Stimulated activated CD4-positive, alpha-beta T cell treated with anti-CD3 and anti-CD28 coated beads, Interleukin-1b, Interleukin-23, amount 100 ng/mL, for 1 hour (primary cell): ENCODE measurements at places on chromosomes 7 and 10.

- no peak for DNase-seq
Measured at GRCh38 chr7:155349601-155350331, 52.1 kb downstream of the INSIG1 start.

- DNase-seq, result no peak
Measured at GRCh38 chr10:26172131-26172530, 44.4 kb upstream of the GAD2 start.

DNA sequence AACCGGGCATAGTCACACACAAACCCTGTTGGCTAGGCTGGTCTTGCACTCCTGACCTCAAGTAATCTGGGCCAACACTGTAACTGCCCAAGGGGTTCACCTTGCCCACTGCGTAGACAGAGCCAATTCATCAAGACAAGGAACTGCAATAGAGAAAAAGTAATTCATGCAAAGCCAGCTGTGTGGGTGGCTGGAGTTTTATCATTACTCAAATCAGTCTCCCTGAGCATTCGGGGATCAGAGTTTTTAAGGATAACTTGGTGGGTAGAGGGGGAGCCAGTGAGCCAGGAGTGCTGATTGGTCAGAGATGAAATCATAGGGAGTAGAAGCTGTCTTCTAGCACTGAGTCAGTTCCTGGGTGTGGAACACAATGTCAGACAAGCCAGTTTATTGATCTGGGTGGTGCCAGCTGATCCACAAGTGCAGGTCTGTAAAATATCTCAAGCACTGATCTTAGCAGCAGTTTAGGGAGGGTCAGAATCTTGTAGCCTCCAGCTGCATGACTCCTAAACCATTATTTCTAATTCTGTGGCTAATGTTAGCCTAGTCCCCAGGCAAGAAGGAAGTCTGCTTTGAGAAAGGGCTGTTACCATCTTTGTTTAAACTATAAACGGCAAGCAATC is 15.6 kb upstream of the FXYD4 start:
- DNase-seq, result no peak

- DNase-seq, result no peak
Measured at GRCh38 chr10:130901311-130902165, 410.0 kb downstream of the TCERG1L start.

DNA sequence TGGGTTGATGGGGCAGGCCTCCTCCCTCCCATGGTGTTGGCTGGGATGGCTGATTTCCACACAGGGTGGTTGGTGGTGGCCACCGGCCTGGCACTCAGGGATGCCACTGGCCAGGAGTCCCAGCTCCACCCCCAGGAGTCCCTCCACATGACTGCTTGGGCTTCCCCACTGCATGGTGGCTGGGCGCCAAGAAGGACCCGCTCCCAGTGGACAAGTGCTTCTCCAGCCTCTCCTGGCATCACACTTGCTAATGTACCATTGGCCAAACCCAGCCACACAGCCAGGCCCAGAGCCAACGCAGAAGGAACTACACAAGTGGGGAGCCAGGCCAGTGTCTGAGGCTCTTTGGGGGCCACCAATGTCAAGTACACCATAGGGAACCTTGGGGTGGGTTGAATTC is 73.6 kb upstream of the DNAAF5 start:
- no peak for DNase-seq

GRCh38 chr10:16992611-16993119 is 136.9 kb downstream of the CUBN start:
- DNase-seq, result no peak

DNA sequence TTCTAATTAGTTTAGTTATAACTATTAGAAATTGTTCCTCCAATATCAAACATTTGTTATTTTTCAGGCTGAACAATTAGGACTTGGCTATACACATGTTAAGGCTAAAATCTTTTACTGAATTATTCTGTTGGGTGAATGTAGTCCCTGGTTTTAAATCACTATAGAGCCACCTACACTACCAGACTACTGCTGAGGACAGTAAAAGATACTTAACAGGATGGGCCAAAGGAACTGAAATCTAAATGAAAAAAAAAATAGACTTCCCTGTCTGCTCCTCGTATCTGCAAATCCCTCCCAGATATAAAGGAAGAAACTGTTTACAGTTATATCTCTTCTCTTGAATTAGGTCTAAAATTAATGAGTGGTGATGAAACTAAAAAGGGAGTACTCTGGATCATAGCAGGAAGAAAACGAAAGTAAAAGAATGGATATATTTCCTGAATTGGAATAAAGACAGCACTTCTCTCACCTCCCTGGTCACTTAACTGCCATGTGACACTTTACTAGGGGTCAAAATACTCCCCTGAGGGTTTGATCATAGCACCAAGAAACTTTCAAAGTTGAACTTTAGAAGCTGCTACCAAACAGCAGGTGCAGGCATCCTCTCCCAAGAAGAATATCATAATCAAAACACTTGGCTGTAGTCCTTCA is 12.7 kb downstream of the FBXW4 start:
- DNase-seq, result no peak

- DNase-seq, result no peak
Measured at GRCh38 chr10:74433993-74434392, 283.0 kb downstream of the ADK start.
